Activated gamma-delta T cell (primary cell): ENCODE measurements at places on chromosomes 11 and 22.
A peak's percentile ranks its signal among the peaks of the same experiment; 100 is the strongest.

- DNase-seq: no peak
Observed at GRCh38 chr11:32317643-32318042, 117.7 kb downstream of the WT1 start.

GRCh38 chr11:116438651-116439360 is 334.0 kb downstream of the BUD13 start:
- DNase-seq: no peak

DNA sequence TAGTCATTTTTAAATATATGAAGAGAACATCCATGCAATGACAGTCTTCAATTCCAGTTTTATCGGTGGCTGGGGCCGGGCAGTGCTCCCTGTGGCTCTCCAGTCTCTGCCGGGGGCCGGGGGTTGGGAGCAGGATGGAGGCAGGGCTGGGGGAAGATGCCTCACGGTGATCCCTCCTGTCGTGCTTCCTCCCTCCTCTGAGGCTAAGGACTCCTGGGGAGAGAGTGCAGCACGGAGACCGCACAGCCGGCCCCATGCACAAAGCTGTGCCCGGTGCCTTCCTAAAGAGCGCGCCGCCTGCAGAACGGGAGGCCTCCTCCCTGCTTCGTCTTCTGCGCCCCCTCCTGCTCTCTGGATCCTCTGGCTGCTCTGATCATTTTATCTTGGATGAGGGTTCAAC is 20.5 kb downstream of the GAL start:
- no peak for DNase-seq

DNA sequence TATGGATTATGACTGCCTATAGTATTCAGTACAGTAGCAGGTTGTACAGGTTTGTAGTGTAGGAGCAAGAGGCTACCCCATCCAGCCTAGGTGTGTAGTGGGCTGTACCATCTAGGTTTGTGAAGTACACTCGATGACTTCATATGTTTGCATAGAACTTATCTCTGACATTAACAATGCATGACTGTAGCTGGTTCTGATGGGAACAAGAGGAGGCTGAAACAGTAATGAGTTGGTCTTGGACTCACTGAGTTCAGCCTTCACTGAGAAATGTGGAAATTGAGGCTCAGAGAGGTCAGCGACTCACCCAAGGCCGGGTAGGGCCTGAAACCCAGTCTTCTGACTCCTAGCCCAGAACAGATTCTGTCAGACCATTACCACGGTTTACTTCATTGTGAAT is 13.0 kb downstream of the MYO7A start:
- DNase-seq: no peak

DNA sequence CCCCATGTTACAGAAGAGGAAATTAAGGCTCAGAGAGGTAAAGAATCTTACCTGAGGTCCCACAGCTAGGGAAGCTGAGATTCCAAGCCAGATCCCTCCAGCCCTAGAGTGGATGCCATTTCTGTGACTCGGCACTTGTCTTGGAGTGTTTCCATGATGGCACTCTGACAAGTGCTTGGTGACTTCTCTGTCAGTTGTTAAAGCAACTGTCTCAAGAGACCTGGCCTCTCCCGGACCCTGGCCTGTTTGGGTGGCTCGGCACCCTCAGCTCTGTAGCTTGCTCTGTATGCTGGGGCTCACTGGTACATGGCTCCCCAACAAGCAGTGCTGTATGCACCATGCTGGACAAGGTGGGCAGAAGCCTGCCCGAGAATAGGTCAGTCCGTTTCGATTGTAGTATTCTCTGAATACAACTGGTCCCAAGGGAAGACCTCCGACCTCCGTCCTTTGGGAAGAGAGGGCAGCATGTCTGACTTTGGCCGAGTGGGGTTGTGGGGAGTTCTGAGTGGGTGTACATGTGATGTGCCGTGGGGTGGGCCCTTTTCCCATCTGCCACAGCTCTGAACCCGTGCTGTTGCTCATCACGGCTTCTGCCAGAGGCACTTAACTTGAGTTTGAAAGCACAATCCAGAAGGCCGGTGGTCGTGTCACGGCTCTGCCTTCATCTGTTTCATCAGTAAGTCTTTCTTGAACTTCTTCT is 12.4 kb downstream of the ACO2 start:
- DNase-seq: no peak

GRCh38 chr11:120334894-120335462 is 1.2 kb upstream of the ARHGEF12 start:
- DNase-seq: no peak

GRCh38 chr11:76835928-76836612 is 24.6 kb upstream of the ACER3 start:
- no peak for DNase-seq

DNA sequence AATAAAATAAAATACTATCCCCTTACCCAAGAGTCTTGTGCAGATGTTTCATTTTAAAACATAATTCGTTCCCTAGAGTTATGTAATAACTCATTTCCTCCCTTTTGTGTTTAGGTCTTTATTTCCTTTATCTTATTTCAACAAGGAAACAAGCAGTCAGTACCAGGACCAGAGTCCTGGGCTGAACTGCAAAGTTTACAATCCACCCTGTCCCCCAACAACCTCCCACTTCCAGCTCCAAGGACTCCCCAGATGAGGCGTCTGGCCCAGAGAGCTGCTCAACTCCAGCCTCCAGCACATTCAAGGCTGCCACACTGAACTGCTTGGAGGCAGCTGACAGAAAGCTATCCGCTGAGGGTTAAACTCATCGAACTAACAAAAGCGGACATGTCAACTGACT is 4.5 kb downstream of the POLDIP3 start:
- DNase-seq: no peak

GRCh38 chr22:22825213-22825593 is 62.4 kb upstream of the IGLL5 start:
- no peak for DNase-seq

DNA sequence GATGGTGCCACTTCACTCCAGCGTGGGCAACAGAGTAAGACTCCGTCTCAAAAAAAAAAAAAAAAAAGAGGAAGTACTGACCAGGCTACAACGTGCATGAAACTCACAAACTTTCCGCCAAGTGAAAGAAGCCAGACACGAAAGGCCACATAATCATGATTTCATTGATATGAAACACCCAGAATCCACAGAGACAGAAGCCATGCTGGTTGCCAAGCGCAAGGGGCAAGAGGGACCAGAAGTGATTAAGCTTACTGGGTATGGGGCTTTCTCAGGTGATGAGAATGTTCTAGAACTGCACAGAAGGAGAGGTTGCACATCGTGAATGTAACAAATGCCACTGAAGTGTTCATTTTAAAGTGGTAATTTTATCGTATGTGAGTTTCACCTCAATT is 60.9 kb downstream of the CELSR1 start:
- no peak for DNase-seq

DNA sequence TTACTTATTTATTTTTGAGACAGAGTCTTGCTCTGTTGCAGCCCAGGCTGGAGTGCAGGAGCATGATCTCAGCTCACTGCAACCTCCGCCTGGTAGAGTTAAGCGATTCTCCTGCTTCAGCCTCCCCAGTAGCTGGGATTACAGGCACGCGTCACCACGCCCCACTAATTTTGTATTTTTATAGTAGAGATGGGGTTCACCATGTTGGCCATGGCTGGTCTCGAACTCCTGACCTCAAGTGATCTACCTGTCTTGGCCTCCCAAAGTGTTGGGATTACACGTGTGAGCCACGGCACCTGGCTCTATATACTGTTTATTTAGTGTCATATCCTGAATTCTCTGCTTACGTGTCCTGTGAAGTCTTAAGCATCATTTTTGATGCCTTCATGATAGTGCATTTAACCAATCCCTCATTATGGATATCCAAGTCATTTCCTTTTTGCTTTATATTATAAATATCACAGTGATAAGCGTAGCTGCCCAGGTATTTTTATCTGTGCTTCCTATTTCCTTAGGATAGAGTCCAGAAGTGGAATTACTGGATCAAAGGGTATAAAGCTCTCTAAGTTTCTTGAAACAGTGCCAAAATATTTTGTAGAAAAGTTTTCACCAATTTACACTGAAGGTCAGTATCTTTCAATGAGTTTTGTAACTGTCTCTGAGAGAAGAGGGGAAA is 871 bp upstream of the SIDT2 start:
- DNase-seq: no peak

- DNase-seq: no peak
Observed at GRCh38 chr11:60957188-60957587, 5.2 kb upstream of the SLC15A3 start.

DNA sequence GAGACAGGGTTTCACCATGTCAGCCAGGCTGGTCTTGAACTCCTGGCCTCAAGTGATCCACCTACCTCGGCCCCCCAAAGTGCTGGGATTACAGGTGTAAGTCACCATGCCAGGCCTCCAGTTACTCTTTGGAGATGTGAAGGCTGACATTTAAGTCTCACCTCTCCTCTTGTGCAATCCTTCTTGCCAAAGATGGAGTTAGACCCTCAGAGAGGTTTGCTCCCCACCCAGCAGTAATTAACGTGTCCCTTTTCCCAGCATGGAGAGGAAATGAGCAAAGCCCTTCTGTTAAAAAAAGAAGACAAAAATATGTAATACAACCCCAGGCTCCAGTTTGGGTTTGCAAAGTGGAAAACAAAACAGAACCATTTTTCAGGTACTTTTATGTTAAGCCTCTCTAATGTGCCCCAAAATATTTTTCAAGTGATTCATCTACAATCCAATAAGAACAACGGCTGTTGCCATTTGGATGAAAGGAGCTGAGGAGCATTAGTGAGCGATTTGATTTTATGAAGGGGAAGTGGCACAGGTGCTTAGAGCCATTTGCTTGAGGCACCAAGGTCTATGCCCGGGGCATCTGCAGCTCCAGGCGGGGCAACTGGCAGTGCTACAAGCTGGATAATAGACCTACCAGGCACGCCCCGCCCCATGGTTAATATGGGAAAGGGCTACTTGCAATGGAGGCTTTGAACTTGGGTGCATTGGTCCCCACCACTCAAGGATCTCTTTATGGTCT is 57.2 kb downstream of the GRIK4 start:
- DNase-seq: no peak

DNA sequence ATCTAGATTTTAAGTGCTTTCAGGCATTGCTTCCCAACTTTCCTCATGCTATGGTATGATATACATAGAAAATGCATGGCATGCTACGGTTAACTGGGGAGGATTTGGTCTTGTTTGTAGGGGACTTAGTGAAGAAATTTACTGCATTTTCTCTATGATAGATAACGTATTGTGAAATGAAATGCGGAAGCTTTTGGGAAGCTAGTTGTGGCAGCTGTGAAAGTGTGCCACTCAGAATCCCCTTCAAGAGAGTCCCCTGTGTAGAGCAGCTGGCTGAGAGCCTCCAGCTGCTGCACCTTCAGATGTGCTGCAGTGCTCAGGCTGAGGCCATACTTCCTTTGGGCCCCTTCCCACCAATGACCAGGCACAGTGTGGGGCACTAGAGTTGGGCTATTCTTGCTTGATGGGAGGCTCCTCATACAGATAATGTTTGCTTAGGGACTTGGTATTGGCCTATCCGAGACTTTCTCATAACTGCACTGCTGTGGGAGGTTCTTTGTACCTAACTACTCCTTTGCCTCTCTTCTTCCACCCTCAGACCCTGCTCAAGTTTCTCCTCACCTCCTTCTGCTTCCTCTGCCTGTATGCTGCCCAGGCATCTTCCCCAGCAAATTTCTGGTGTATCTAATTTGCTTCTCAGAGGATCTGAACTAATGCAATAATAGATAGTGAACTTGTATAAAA is 67.3 kb downstream of the HIPK3 start:
- DNase-seq: no peak

- DNase-seq: no peak
Observed at GRCh38 chr11:34324466-34324865, 33.3 kb downstream of the ABTB2 start.

DNA sequence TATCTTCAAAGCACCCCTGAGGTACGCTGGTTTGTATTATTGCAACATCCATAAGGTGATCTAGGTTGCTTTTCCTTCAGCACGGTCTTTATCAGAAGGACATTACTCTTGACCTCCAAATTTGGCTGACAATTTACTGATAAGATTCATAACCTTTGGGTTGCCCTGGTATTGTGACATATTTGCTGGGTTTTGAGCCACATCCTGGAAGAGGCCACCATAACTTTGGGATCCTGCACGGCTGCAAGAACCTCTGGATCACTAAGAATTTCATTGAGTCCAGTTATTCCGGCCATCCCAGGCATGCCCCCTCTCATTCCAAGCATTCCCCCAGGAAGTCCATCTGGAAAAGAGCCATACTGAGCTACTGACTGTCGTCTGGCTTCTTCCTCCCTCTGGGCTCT is 6.5 kb upstream of the PLET1 start:
- no peak for DNase-seq

DNA sequence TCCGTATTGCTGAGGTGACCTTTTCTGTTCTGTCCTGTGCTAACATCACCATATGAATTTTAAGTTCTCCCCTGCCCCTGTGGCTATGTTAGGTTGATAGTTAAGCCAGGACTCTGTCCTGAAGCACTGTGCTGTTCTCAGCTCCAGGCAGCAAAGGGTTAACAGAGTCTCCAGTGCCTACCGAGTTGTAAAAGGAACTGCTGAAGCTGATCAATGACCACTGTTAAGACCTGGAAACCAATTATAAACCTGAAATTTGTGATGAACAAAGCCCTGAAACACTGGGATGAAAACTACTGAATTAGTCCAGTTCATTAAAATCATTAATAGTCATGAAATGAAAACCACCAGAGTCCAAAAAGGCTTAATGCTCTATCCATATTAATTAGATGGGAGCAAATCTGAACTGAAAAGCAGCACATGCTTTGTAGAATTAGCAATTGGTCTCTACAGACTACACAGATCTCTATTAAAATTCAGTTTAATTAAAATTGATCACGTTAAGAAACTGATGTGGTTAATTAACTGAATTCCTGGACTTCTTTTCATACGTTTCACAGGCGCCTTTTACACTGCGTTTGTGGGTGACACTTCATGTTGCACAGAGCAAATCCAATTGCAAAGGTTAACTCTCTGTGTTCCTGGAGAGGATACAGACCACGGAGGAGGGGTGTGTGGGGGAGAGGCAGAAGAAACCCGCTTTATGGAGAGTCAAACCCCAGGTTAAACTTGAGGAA is 188.5 kb upstream of the MPPED2 start:
- DNase-seq: no peak

DNA sequence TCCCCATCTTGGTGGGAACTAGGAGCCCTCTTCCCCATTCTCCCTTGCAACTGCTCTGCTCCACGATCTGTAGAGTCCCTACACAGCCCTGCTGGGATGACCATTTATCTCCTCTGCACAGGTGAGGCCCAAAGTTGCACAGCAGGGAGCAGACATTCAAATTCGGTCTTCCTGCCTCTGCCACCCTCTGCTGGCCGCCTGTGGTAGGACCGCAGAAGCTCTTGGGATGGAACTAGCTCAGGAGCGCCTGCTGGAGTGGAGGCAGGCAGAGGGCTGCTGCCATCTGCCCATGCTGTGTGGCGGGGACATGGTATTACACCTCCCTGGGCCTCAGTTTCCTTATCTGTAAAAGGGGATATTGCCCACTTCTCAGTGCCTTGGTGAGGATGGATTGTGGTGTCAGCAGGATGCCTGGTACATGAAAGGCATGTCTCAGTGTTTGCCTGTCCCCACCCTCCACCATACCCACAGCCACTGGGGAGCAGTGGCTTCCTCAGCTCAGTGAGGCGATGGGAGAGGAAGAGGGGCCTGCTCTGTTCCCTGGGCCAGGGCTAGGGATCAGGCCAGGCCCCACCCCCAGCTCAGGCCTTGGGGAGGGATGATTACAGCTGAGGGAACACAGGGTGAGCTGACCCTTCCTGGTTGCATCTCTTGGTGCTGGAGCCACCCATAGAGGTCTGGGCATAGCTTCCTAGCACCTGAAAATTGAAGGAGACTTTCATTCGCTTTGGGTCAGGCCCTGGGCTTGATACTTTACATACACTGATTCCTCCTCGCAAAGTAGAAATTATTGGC is 11.3 kb upstream of the OMP start:
- peak; percentile 25 for DNase-seq
